CD4-positive, alpha-beta memory T cell (primary cell): ENCODE measurements at places on chromosomes 7 and 10. TPM values are rescaled to one million over a fixed set of nuclear protein-coding genes. Genes with fewer than 3 reads are reported as not detected.

The MSS51 gene
- total RNA-seq = 5.0 TPM

DNA sequence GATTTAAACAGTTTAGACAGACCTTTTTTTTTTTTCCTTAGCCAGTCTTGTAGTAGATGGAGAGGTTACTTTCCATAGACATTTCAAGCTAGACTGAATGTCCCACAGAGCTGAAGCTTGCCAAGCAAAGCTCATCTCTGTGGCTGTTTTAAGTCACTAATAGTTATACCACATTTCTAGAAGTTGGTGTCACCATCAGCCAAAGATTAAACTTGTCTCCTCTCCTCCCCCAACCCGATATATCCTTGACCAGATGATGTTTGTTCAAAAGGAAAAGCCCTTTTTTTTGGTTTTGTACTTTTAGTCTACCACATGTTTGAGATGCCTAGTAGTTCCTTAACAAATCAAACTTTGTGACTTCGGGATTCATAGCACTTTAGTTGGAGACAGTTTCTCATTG is 66.1 kb downstream of the ADD3 start:
- peaks cover 100% of the 10 kb centered on the region for H3K4me1 ChIP-seq
- no peaks in the 10 kb centered on the region for H3K27me3 ChIP-seq
- no peak for DNase-seq
- H3K4me3 ChIP-seq = no peak overlapping the region
- H3K36me3 ChIP-seq = no peaks in the 10 kb centered on the region

The FKBP6 gene
- total RNA-seq = not detected

DNA sequence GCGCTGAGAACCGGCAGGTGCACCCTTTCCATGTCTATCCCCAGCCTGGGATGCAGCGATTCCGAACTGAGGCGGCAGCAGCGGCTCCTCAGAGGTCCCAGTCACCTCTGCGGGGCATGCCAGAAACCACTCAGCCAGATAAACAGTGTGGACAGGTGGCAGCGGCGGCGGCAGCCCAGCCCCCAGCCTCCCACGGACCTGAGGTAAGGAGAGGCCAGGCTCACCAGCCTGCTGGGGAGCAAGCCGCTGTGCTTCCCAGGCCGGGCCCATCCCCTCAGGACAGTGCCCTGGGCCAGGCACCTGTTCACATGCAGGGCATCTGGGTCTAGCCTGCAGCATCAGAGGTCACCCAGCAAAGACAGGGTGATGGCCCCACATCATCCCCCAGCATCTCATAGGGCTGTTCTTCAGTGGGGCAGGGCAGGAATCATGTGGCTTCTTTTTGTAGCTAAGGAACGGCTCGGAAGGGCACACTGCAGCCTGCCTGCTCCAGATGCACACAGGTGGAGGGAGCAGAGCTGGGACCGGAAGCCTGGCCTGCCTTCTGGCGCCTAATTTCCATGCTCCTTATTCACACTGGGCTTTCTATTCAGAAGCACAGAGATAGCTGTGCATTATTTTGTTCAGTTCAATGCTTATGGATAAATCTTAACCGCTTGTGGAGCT is 18.9 kb downstream of the BAG3 start:
- H3K27me3 ChIP-seq = no peaks in the 10 kb centered on the region
- H3K36me3 ChIP-seq = peaks cover 46% of the 10 kb centered on the region
- DNase-seq = no peak
- H3K4me1 ChIP-seq = peaks cover 10% of the 10 kb centered on the region
- H3K27ac ChIP-seq = no peak overlapping the region

The TCERG1L gene
- not detected for total RNA-seq

The CRYGN gene
- not detected for total RNA-seq

The PDZD7 gene
- total RNA-seq = 1.1 TPM

GRCh38 chr7:89023206-89023605 is 227.7 kb upstream of the TEX47 start:
- no peak overlapping the region for H3K4me3 ChIP-seq
- H3K27me3 ChIP-seq = no peaks in the 10 kb centered on the region
- H3K4me1 ChIP-seq = no peaks in the 10 kb centered on the region

The NEURL1 gene
- 0.96 TPM for total RNA-seq

The ZNHIT1 gene
- total RNA-seq = 44.6 TPM

- H3K4me1 ChIP-seq = no peaks in the 10 kb centered on the region
- H3K27me3 ChIP-seq = no peaks in the 10 kb centered on the region
- H3K27ac ChIP-seq = no peak overlapping the region
- H3K36me3 ChIP-seq = no peaks in the 10 kb centered on the region
- DNase-seq = no peak
Measured at GRCh38 chr10:76327441-76327840, 896.0 kb downstream of the LRMDA start.

- H3K4me1 ChIP-seq = no peaks in the 10 kb centered on the region
- no peaks in the 10 kb centered on the region for H3K27me3 ChIP-seq
- DNase-seq = no peak
- no peaks in the 10 kb centered on the region for H3K36me3 ChIP-seq
- H3K4me3 ChIP-seq = no peak overlapping the region
- no peak overlapping the region for H3K27ac ChIP-seq
Measured at GRCh38 chr7:79462390-79462789, 8.9 kb upstream of the MAGI2 start.

The PIP gene
- total RNA-seq = not detected
